Stromal cell of bone marrow (primary cell): ENCODE measurements at places on chromosomes 12 and 14.

- DNase-seq = no peak
Observed at GRCh38 chr12:100666588-100666987, 93.1 kb downstream of the GAS2L3 start.

DNA sequence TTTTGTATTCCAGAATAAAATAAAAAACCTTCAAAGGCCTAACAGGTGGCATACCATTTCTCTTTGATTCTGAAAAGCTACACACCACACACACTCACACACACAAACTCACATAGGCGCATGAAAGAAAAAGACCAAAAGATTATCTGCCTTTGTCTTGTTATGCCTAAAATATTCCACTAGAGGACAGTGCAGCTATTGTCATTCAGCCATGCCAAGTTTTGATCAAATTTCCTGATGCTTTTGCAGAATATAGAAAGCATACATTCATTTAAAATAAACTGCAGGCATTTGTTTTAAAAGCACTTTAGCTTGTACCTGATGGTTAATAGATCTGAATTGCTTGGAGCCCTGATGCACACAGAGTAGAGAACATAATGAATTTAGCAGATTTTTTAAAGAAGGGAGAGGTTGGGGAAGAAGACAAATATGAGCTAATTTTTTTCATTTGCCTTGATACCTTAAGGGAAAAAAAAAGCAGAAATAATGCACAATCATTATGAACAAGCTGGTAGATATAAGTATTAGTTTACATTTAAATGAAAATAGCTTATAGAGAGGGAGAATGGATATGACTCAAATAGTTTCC lies 1766.9 kb upstream of the SEL1L start:
- no peak for DNase-seq

GRCh38 chr12:118575730-118576129 lies 199.4 kb downstream of the SUDS3 start:
- DNase-seq = no peak

DNA sequence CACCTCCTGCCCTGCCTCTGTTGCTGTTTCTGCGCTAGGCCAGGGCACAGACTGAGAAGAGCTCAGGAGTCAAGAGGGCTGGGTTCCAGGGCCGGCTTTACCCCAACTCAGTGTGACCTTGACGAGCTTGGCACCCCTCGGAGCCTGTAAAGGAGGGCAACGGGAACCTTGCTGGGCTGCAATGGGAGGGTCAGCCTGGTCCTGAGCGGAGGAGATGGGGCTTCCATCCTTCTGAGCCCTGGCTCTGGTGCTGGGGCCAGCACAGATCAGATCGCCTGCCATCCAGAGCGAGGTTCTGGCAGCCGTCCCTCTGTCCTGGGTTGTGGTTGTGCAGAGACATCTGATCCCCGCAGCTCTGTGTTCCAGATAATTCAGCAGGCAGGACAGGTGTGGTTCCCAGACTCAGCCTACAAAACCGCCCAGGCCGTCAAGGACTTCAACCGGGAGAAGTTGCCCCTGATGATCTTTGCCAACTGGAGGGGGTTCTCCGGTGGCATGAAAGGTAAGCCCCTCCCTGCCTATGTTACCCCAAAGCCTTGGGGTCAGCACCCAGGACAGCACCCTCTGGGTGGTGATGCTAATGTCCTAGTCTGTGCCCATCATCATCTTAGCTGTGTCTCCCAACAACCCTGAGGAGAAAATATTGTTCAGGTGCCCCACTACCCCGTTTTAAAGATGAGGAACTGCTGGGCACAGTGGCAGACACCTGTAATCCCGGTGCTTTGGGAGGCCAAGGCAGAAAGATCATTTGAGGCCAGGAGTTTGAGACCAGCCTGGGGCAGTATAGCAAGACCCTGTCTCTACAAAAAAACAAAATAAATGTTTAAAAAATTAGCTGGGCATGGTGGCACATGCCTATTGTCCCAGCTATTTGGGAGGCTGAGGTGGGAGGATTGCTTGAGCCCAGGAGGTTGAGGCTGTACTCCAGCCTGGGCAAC lies 50.2 kb downstream of the FOXN4 start:
- no peak for DNase-seq

GRCh38 chr12:49983892-49984291 lies 11.1 kb downstream of the AQP6 start:
- peak; percentile 70 for DNase-seq
